Omental fat pad (tissue), 4 donors: ENCODE measurements at places on chromosomes 16 and 17.

GRCh38 chr17:1315409-1315808, 35.9 kb downstream of the TRARG1 start:
- no peak for DNase-seq

DNA sequence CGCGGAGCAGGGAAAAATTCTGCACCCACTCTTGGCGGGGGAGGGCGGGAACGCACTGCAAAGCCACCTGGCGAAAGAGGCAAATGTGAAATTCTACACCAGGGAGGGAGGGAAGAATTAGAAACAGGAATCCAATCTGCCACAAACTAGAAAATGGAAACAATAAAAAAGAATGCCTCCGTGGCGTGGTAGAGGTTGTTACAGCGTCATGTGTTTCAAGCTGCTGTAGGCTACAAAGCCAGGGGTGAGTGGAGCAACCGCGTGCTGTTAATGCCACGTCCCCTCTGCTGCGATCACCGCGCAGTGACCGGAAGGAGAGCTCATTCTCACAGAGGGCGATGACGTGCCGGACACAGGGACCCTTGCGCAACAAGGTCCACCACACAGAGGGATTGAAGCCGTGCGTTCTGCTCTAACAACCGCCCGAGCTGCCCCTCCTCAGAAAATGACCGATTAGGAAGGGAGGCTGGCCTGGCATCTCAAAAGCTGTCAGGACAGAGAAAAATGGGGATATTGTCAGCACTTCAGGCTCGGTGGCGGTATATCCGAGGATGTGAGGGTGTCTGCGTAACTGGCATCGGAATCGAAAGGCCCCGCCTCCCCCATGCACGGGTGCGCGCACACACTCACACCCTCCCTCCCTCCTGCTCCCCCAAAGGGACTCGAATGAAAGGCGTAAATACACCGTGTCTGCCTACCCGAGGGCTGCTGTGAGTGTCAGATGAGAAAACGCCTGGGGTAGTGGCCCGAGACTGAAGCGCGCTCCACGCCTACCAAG, 70.8 kb upstream of the TNRC6C start:
- DNase-seq = peak; percentile 77

DNA sequence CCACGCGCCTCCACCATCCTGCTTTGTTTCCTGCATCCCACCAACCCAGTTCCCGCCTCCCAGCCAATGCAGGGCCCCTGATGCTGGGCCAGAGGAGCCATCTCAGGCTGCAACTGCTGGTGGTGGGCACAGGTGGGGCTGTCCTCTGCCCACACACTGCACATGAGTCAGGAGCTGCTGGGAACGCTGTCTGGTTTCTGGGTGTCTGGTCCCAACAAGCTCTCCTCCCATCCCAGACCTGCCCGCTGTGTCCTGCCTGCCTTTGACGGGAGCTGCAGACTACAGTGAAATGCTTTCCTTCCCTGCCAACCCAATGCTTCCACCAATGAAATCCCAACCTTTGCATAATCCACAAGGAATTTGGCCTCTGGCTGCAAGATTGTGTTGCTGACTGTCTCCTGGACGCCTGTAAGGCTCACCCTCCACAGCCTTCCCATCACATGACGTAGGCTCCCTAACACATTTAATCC, 98.9 kb downstream of the N4BP1 start:
- DNase-seq = no peak

DNA sequence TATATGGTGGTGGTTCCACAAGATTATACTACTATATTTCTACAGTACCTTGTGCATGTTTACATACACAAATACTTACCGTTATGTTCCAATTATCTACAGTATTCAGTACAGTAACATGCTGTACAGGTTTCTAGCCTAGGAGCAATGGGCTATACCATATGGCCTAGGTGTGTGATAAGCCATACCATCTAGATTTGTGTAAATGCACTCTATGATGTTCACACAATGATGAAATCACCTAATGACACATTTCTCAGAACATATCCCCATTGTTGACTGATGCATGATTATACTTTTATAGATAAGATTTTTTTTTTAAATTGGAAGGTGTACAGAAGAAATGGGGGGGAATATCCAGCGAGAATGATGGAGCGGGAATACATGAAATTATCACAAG, 123.0 kb upstream of the TOB1 start:
- DNase-seq = no peak

GRCh38 chr16:57736419-57737351, 1.1 kb downstream of the KATNB1 start:
- no peak for DNase-seq

DNA sequence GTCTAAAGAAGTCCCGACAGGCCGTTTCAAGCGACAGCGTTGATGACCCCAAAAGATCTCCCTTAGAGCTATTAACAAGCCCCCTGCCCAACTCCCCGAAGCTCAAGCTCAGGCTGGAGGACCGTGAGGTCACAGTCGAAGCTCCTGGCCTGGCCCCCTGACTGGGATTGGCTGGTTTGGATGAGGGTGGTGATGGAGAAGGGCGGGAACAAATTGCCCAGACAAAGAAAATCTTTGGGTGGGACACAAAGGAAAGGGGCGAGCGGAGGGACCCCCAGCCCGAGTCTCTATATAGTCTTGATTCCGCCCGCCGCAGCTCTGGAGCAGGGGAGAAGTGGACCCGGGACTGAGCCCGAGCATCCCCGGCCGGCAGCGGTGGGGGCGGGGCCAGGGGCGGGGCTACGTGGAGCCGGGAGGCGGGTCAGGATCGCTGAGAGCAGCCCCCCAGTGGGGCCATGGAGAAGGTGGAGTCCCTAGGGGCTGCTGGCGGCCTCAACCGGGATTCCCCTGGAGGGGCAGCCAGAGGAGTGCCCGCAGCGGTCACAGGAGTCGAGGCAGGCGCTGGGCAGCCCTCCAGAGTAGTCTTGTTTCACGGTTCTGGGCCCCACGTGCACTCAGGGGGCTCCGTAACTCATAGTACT, 982 bp upstream of the NEURL4 start:
- no peak for DNase-seq

GRCh38 chr17:16477255-16477654, 14.7 kb downstream of the LRRC75A start:
- no peak for DNase-seq

DNA sequence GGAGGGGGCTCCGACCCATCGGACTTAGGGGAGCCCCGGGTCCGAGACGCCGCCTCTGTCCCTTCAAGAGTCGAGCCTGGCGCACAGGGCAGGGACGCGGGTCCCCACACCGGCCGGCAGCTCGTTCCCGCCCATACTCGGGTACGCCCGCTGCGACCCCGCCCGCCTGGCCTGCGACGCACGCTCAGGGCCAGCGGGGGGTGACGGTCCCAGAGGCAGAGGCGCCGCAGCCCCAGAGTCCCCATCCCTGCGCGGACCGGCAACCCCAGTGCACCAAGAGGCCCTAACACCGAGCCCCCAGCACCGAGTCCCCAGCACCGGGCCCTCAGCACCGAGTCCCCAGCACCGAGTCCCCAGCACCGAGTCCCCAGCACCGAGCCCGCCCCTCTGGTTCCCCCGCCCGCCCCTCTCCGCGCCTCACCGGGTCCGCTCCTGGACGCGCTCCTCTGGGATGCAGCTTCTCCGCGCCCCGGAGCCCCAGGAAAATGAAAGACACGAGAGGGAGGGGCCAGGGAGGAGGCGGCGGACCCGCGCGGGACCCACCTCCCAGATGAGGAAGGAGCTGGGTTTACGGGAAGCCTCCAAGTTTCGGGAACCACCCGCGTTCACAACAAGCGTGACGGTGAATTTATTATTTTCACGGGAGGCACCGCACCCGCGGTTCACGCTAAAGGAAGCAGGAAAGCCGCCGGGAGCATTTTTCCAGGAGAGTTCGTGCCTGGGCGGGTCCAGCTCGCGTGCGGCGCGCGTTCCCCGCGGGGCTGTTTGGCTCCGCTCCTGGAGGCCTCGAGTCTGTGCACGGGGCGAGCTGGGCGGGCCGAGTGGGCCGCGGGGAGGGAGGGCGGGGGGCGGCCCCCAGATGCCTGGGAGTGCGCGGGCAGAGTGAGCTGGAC, at the start of gene SECTM1:
Gene SECTM1 (minus strand): TSS at position 488 of the 893 bp plus-strand sequence. CDS start 6,526 bp downstream, outside the sequence.
- no peak for DNase-seq

- no peak for DNase-seq
Measured at GRCh38 chr16:83004868-83005652, 378.3 kb downstream of the CDH13 start.

DNA sequence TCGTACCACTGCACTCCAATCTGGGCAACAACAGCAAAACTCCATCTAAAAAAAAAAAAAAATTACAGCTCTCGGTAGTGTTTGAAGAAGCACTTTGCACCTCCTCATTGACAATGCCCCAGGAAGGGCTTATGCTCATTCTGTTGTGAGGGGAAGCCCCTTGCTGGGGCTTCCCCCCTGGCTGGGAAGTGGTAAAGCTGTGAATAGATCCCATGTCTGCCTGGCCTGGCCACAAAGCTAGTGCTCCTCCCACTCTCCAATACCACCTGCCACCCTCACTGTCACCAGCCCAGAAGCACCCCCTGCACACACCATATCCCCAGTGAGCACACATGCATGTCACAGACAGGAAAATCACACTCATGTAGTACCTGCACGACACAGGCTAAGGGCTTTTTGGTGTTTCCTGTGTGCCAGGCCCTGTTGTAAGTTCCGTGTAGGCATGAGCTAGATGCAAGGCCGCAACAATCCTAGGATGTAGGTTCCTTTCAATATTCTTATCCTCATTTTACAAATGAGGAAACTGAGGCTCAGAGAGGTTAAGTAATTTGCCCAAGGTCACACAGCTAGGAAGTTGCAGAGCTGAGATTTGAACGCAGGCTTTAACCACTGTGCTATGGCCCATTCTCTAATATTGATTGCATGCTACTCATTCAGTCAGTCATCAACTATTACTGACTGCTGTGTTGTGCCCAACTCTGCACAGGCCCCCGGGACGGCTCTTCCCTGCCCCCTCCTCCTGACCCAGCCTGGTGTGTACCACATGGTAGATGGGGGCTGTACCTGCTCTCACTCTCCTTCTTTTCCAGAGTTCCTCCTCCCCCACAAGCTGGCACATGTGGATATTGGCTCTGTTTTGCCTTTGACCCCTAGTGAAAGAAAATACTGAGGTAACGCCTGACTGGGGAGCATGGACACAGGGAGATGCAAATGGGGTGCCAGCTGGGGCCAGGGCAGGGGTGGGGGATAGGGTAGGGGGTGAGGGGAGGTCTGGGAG, 11.9 kb upstream of the COL1A1 start:
- no peak for DNase-seq

DNA sequence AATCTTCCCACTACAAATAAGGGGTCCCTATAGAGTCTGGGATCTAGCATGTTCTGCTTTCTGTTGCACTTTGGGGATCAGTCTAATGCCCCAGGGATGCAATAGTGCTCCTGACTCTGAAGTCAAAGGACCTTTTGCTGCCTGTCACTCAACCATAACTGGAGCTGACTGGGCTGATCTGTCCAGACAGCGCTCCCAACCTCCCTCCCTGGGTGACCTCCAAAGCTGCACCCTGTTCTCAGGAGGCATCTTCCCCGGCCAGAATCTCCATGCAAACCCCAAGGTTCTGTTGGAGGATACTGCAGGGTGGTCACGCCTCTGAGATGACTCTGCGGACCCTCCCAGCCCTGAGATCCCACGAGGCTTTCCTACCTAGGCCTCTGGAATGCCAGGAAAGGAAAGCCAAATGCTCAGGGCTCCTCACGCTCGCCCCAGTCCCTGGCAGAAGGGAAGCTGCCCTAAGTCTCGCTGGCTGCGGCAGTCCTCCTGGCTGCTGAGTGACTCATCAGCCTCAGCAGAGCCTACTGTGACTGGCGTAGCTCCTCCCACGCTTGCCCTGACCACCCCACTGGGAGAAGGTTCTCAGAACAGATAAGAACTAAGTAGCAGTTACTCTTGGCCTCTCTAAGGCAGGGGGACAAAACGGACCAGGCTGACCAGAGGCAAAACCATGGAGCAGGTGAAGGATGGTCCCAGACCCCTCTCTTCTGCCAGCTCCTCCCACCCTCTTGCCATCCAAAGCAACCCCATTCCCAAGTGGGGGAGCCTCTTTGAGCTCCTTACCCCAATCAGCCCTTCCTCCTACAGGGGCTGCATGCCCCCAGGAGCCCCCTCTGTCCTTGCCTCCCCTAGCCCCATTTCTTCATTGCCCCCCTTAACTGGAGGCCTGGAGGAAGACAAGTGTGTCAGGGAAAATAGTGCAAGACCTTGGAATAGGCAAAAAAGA, 124.1 kb upstream of the TNRC6C start:
- DNase-seq = peak; percentile 42

GRCh38 chr17:19411631-19412030, 599 bp downstream of the RNF112 start:
- no peak for DNase-seq

DNA sequence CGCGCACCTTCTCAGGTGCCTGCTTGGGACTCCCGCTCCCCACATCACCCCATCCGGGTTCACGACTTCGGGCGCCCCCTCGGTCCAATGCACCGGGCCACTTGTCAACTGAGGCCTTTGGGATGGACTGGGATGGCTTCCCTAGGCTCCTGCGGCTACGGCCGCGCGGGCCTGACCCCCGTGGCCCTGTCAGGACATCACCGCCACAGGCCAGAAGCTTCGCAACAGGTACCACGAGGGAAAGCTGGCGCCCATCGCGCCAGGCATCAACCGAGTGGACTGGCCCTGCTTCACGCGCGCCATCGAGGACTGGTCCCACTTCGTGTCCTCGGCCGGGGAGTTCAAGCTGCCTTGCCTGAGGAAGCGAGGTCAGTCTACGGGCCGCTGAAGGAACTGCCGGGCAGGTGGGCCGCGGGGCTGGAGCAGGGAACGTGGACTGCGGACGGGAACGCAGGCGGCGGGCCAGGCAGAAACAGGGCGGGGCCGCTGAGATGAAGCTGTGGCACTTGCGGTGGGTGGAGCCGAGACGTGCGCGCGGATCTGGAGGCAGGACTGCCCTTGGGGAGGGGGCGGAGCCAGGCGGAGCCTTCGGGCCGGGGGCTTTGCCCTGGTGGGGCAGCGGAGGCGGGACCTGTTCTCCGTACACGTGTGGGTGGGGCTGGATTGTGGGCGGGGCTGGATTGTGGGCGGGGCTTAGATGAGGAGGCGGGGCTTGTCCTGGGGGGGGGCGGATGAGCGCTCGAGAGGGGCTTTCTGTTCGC, 13.7 kb upstream of the CNGB1 start:
- peak; percentile 65 for DNase-seq

DNA sequence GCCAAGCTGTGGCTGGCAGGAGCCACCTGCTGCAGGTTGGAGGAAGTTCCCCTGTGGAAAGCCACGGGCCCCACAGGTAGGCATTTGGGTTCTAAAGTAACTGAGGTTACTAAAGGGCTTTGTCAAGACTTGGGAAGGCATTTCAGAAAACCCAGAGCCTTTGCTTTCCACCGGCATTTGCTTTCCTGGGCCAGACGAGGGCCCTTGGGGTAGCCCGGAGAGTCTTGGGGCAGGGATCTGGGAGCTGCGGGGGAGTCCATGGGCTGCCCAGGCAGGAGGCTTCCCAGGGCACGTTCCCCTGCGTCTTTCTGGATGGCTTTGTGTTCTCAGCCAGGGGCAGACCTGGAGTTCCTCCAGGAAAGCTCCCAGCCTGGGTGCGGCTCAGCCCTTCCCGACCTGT, 43.5 kb downstream of the JPH3 start:
- no peak for DNase-seq

- DNase-seq = no peak
Measured at GRCh38 chr17:83175822-83176622, 96.6 kb downstream of the METRNL start.

GRCh38 chr16:87196661-87197060, 120.5 kb downstream of the C16orf95 start:
- DNase-seq = no peak

- no peak for DNase-seq
Measured at GRCh38 chr17:68255731-68256538, 8.1 kb downstream of the AMZ2 start.
